Right renal pelvis (tissue), 4 donors: ENCODE measurements at places on chromosomes 16 and 17.

DNA sequence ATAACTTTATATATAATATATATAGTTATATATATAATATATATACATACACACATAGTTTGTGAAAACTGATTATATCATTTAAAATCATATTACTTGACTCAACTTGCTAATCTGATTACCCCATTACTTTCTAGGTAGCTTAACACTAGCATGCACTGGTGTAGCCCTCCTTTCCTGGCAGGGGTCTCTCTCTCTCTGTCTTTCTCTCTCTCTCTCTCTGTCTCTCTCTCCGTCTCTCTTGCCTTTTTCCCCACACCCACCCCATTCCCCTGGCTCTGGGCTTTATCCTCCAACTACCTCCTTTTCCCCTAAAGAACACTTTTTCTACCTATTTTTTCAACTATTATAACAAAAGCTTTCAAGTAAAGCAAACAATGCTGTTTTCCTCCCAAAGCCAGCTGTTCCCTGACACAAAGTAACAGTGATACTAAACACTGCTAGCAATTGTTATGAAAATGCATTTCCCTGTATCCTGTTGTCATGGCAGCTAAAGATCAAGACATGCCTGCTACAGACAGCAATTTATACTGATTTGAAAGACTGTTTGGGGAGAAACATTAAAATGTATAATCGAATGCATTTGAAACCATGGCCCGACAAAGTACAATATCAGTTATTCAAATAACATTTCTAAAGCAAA is 89.4 kb downstream of the CHD9NB start:
- DNase-seq, result no peak

DNA sequence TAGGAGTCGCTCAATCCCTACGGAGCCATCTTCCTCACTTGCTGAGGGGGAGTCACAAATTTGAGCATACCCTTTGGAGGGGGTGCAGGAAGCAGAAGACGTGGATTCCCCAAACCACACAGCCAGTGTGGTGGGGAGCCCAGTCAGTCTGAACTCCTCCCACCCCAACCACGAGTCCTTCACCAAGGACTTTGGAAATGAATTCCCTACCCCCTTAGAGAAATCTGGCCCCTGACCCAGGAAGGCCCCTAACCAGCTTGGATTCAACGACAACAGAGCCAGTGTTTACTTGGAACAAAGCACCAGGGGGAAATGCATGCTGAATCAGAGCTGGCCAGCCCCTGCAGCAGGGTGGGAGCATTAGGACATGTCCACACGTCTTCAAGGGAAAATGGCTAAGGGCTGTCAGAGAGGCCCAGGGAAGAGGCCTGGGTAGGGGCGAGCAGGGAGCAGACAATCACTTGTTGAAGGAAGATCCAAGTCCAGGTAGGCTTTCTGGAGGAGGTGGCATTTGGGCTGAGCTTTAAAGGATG is 5.5 kb upstream of the TMEM92 start:
- no peak for DNase-seq

- no peak for DNase-seq
Observed at GRCh38 chr17:72343911-72344310, 223.1 kb downstream of the SOX9 start.

DNA sequence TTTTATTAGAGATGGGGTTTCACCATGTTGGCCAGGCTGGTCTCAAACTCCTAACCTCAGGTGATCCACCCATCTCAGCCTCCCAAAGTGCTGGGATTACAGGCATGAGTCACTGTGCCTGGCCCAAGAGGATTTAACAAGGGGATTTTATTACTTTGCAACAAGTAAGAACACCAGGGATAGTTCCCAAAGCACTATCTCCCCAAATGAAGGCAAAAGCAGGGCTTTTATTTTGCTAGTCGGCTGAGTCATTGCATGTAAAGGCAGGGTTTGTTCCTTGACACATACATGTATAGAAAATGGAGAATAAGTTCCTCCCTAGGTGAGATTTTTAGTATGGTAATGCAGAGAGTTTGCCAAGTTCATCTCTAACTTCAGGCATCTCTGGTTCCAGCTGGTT is 24.0 kb downstream of the REXO5 start:
- no peak for DNase-seq

- DNase-seq, result no peak
Observed at GRCh38 chr17:35795007-35795870, at the start of gene MMP28. TSS of gene MMP28 (minus strand) at chr17:35795641. CDS start at chr17:35795377, 264 bp downstream.

- DNase-seq, result no peak
Observed at GRCh38 chr16:88838566-88838965, 18.2 kb downstream of the GALNS start.

- DNase-seq, result no peak
Observed at GRCh38 chr16:53817812-53818550, 114.0 kb downstream of the FTO start.

DNA sequence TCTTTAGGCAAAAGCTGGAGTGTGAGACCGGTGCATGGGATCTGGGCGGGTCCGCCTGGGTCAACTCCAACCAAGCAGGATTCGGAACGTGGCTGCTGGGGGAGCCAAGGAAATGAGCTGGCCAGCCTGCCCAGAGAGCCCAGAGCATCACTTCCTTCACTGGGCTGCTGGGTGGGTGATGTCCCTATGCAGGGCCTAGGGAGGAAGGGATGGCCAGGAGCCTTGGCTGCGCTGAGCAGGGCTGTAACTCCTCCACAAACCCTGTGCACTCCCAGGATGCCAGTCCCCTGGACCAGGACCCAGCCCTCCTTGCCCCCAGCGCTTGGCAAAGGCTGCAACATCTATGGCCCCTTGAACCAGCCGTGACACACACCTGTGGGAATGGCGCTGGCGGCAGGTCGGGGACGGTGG is 138.4 kb downstream of the RAB11FIP4 start:
- no peak for DNase-seq

DNA sequence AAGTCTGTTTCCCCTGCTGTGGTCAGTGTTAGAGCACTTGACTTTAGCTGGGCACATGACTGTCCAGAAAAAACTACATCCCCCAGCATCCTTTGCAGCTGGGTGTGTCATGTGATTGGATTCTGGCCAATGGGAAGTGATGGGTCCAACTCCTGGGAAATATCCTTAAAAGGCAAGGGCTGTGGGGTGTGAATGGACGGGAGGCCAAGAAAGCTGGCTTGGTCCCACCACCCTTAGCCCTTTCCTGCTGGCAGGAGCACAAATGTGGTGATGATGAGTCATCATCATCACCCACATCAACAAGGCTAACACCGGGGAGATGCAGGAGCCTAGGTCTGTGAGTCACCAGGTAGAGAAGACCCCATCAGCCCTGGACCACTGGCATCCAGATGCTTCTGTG is 341.7 kb downstream of the C16orf95 start:
- no peak for DNase-seq

DNA sequence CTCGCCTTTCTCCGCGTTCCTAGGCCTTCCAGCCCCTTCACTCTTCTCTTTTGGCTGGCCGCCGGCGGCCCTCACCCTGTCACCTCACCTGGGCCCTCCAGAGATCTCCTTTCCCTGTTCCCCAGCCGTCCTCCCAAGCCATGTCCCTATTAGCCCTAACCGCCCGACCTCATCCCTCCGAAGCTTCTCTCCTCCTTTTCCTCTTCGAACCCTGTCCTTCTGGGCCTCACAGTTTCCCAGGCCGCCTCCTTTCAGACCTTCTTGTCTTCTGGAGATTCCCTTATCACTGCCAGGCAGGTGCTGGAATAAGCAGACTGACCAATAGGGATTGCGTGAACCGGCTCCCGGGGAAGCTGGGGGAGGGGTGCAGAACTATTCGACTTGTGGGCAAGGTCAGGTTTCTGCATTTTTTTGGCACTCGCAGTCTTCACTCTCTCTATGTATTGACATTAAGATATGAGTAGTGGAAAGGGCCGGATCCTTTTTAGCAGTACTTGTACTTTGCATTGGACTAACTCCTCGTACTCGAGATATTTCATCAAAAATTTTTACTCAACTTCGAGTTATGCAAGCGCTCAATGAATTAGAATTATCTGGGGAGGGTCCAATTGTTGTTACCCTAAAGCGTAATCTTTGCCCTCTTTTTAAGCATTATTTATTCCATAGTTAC is 690 bp downstream of the RHOT1 start:
- peak; percentile 20 for DNase-seq

- no peak for DNase-seq
Observed at GRCh38 chr16:81567987-81568748, 123.6 kb downstream of the CMIP start.

- no peak for DNase-seq
Observed at GRCh38 chr17:54736573-54736972, 164.1 kb upstream of the TOM1L1 start.

GRCh38 chr17:6244253-6244652 is 174.1 kb downstream of the WSCD1 start:
- no peak for DNase-seq

- DNase-seq, result peak; percentile 74
Observed at GRCh38 chr16:27109666-27110523, 43.2 kb downstream of the C16orf82 start.
